ENCODE measurements at places on chromosomes 16 and 17.

GRCh38 chr17:63984651-63985386 lies 12.1 kb upstream of the SCN4A start:
- peak; percentile 39 for DNase-seq

DNA sequence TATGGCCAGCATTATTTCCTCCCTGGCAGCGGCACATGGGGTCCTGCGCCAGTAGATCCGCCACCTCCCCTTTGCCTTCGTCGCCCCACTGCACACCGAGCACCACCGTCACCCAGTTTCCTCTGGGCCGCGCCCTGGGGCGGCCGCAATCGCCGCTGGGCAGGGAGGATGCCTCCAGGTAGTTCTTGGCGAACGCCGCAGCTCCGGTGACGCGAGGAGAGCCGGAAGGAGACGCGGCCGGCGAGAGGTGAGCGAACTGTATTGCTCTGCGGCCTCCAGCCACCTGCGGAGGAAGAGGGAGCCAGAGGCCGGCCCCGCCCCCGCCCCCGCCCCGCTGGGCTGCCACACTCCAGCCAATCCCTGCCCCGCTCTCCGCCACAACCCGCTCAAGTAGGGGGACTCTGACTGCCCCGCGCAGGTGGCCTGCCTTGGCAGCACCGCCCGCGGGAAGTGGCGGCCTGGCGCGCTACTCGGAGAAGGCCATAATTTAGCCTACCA lies 11.8 kb upstream of the SLFN13 start:
- DNase-seq, result no peak

DNA sequence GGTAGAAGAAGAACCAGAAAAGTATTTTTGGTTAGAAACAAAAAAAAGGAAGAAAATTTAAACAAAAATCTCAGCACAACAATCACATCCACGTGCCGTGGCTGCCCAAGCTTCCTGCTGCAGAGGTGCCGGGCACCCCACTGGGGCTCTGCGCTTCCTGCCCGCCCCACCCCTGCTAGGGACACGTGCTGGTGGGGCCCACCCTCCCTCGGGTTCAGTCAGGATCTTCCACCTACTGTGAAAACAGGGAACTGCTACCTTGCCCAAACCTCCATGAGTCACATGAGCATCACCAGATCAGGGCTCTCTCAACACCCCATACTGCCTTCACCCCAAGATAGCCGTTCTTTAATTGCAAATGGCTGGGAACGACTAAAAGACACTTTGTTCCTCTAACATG lies 24.4 kb upstream of the CYTH1 start:
- no peak for DNase-seq

- DNase-seq, result peak; percentile 85
Observed at GRCh38 chr17:77319211-77320043, 178.7 kb downstream of the SEC14L1 start.

DNA sequence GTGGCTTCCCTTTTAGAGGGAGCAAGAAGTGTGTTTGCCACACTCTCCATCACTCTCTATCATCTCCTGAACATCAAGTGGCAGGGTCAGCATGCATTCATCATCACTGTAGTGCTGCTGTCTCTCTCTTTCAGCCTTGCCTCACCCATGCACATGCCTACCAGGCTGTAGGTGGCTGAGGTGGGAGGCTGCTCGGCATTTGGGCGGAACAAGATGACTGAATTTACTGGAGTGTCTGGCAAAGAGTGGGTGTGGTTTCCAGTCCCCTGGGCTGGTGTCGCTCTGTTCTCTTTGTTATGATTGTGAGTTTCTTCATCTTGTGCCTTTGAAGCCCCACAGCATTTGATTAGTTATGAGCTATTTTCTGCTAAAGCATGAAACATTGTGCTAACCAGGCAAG lies 541.9 kb upstream of the EEF2KMT start:
- no peak for DNase-seq

DNA sequence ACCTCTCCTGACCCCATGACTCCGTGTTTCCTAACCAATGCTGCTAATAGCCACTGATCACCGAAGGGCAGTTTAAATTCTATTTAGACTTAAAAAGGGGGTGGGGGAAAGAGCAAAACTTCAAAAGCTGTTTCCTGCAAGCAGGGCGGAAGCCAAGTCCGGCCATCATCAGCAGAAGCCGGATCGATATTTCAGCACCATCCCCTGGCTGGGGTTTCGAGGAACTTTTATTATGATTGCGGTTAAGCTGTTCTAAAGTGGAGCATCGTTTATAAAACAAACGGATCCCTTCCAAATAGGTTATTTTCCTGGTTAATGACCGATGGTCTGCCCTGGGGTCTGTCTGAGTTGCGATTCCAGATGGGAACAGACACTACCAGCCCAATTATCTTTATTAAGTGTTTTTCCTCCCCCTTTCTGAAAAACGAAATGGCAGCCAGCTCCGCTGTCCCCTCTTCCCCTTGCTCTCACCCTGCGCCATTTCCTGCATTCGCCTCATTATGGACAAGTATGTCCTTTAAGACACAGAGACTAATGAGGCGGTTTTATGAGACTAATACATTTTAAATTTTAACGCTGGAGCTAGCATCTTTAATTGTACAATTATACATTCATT lies 76.1 kb upstream of the IRX3 start:
- DNase-seq, result no peak

Data from T1000 (cell line).